ELF-1 (cell line): ENCODE measurements at places on chromosomes 12 and 14.

GRCh38 chr14:103606963-103607668 lies 21.9 kb upstream of the KLC1 start:
- peak; percentile 81 for DNase-seq

GRCh38 chr12:22230280-22230794 lies 104.2 kb downstream of the ST8SIA1 start:
- DNase-seq: no peak

DNA sequence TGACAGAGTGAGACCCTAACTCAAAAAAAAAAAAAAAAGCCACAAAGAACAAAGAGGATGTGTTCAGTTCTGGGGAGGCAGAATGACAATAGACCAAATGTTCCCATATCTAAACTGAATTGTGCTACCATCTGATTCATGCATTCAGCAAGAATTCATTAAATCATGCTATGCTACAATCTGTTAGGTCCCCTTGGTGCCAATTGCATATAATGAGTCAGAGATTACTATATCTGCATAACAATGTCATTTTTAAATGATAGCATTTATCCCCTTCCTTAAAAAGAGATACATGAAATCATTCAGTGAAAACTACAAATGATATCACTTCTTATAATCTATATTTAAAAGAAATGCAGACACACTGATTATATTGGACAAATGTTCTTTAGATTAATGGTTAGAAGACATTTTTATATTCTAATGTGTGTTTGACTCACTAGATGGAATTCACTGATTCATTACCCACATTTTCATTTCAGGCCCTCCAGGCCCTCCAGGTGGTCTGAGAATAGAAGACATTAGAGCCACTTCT lies 207.6 kb upstream of the PDZRN4 start:
- DNase-seq: no peak

DNA sequence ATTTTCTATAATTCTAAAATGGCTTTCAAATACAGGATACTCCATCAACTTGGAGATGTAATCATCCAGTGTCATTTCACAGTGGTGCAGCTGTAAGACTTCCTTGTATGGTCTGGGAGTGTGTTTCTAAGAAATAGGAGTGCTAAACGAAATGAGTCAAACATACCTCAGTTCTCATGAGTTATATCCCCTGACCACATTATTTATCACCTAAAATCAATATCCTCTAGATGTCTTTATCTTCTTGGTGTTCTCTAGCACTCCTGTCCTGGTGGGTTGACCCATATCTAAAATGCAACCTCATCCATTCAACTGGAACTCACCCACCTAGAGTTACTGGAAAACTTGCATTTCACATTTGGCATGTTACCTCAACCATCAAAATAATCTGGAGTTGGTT lies 33.2 kb downstream of the TMEM30B start:
- DNase-seq: no peak

GRCh38 chr14:103050935-103051334 lies 6.4 kb downstream of the CDC42BPB start:
- DNase-seq: no peak

DNA sequence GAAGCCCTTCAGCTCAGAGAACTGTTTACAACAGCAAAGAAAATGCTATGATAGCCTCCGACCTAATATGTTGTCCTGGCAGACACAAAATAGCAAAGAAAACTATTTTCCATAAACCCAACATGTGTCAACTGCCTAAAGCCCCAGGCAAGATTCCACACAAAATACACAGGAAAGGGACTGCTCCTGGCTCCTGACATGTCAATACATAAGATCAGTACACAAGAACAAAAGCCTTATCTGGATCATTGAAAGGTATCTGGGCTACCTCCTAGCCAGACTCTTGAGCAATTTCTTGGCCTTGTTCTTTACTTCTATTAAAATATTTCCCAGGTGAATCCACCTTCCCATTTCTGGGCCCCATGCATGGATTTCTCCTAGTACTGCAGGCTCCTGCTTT lies 242.3 kb upstream of the GRIP1 start:
- no peak for DNase-seq
